ENCODE measurements at places on chromosomes 4 and X. TPM values are rescaled to one million over a fixed set of nuclear protein-coding genes. Genes with fewer than 3 reads are reported as not detected.

The RAB40A gene
- total RNA-seq = not detected

The SSX3 gene
- not detected for total RNA-seq

The MAGEC3 gene
- total RNA-seq = not detected

The MCF2 gene
- not detected for total RNA-seq

The NUDT11 gene
- total RNA-seq = 0.58 TPM
